ENCODE measurements at places on chromosomes 11 and 22.

DNA sequence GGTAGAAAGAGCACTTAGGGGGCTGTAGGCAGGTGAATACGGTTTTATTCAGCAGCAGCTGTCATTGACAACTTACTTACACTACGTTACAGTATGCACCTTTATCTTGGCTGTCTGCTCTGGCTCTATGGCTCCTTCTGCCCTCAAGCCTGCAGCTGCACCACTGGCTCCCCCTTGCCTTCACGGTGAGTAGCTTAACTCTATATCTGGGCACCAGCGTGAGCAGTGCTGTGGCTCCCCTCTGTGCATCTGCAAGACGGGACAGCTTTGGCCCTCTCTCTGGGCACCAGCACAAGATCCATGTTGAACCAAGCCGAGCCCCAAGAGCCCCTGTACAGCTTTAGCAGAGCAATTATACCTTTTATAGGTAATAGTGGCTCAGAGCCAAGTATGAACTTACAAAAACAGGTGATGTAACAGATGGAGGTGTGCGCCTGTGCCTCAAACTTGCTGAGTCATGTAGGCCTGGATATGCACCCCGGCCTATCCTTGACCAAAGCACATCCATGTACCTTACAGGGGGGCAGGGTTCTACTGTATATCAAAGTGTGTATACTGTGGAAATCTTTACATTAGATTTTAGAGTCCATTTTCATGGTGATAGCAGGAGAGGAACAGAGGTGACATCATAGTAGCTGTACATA, 96.9 kb upstream of the CTSC start:
- no peak for DNase-seq

DNA sequence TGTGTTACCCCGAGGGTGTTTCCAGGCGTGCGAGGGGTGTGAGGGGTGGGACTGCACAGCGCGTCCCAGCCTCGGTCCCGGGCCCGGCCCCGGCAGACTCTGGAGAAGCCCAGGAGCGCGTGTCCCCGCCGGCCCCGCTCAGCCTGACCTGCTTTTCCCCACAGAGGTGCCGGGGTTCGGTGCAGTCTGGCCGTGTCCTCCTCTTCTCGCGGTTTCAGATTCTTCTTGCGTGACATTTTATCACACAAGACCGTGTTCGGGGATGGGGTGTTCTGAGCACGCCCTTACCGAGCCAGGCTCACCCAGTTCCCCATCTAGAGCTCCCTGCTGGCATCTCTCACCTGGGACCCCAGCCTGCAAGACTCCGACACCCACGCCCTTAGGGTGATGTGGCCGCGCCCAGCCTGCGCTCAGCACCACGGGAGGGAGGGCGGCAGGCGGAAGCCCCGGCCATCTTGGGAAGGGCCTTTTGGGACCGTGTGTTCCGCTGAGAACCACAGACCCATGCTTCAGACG, 775.6 kb downstream of the BRD1 start:
- DNase-seq: no peak

DNA sequence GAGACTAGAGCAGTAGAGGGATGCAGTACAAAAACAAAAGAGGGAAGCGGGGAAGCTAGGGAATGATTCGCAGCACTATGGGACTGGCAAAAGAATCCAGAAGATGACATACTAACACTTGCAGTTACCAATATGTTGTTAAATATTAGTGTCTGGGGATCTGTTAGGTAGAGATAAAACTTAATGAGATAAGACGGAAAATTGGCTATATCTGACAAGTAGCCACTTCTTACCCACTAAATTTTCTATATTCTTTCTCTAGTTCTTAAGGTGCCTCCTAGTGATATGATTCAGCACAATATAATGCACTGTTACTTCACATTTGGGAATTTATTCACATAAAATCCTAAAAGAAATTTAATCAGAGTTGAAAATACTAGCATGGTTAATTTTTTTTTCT, 30.8 kb downstream of the CCDC90B start:
- DNase-seq: no peak

DNA sequence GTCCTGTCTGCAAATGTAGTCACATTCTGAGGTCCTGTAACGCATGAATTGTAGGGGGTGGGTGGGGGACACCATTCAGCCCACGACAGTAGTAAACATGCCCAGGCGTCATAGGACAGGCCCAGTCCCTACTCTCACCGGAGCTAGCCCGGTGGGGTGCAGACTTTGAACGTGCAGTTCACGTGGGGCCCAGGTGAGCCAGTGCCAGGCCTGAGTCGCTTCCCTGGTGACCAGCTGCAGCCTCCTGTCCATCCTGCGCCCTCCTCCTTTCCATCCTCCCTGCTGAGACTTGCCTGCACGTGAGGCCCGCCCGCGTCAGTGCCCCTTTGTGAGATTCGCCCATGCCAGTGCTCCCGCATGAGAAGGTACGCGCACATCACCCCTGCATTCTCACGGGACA, 116.8 kb downstream of the WNT7B start:
- no peak for DNase-seq

DNA sequence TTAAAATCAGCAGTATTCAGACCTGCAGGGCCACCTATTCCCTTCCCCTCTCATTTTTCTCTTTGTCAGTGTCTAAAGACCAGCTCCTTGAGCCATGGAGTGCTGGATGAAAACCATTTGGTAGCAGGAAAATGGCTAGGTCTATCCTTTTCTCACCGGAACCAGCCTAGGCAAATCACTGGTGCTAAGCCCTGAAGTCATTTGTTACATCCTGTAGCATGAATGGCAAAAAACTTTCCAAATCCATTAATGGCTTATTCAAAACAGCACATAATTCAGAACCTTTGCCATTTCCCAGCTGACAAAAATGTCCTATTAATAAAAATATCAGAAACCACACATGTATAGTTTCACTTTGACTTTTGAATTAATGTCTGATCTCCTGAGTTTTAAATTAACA, 209.5 kb upstream of the E2F8 start:
- DNase-seq: no peak
